ENCODE measurements at places on chromosomes 11 and 22.

DNA sequence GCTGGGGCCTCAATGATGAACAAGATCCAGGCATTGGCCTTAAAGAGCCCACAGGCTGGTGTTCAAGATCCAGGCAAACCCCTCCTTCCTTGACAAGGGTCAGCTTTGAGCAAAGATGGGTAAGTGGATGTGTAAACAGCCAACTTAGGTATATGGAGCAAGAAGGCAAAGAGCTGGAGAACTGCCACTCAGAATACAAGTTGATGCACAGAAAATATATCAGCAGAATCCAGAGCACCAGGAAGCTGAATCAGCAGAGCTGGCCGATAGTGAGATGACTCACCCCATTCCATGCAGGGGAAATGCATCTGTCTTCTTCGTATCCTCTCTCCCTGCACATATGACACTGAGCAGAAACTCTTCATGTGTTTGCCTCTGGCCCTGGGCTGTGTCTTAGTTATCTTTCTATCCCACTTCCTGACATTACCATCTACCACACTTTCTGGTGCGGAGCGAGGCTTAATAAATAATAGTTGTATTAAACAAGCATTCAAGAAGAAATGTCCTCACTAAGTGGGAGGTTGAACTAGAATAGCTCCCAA, 57.8 kb downstream of the ENDOD1 start:
- DNase-seq: peak; percentile 45

DNA sequence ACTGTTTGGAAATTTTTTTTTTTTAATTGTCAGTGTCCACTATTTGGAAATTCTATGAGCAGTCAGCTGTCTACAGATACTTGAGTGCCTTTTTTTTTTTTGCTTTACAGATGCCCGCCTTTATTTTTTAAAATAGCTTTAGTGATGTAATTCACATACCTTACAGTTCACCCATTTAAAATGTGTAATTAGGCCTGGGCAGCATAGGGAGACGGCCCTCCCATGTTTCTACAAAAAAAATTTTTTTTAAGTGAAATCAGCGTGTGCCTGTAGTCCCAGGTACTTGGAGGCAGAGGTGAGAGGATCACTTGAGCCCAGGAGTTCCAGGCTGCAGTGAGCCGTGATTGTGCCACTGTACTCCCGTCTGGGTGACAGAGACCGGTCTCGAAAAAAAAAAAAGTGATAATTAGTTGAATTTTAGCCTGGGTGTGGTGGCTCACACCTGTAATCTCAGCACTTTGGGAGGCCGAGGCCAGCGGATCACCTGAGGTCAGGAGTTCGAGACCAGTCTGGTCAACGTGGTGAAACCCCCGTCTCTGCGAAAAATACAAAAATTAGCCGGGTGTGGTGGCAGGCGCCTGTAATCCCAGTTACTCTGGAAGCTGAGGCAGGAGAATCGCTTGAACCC, 1.5 kb downstream of the ZNF143 start:
- DNase-seq: no peak

- DNase-seq: no peak
These were observed 72.8 kb downstream of the RPUSD4 start for GRCh38 chr11:126138636-126139035.

DNA sequence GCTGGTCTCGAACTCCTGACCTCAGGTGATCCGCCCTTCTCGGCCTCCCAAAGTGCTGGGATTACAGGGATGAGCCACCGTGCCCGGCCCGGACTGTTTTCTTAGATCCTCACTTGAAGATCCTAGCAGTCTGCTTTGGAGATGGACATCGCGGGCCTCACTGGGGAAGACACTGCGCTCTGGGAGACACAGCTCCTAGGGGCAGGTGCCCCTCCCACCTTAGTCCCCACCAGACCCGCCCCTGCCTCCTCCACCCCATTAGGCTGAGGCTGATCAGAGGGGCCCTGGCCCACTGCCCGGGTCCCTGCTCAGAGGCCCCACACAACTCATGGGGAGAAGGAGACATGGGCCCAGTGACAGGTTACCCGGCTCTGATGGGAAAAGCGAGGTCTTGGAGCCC, 11.3 kb upstream of the LTO1 start:
- no peak for DNase-seq

DNA sequence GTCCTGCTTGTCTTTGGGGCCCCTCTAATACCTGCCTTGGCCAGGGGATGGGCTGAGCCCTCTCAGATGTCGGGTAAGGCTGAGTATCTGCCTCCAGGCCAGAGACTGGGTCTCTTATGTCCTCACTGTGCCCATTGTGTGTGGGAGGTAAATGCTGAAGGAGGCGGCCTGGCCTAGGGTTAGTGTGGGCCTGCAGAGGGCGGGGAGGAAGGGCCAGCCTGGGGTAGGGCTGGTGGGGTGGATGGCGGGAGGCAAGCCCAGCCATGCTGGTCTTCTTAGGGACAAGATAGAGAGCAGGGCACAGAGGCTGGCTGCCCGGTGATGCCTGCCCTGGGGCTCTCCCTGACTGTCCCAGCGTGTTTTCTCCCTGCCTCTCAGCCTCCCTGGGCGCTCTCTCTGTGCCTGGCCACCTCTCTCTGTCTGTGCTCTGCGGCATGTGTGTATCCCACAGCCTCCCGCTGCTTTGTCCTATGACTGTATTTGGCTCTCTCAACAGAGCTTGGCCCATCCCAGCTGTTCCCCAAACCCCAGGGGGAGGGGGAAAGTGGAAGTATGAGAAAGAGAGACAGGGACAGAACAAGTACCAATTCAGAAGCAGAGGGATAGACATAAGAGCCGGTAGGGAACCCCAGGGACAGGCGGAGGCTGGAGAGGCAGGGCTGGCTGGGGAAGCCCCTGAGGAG, 57.0 kb downstream of the PDE2A start:
- DNase-seq: peak; percentile 69

DNA sequence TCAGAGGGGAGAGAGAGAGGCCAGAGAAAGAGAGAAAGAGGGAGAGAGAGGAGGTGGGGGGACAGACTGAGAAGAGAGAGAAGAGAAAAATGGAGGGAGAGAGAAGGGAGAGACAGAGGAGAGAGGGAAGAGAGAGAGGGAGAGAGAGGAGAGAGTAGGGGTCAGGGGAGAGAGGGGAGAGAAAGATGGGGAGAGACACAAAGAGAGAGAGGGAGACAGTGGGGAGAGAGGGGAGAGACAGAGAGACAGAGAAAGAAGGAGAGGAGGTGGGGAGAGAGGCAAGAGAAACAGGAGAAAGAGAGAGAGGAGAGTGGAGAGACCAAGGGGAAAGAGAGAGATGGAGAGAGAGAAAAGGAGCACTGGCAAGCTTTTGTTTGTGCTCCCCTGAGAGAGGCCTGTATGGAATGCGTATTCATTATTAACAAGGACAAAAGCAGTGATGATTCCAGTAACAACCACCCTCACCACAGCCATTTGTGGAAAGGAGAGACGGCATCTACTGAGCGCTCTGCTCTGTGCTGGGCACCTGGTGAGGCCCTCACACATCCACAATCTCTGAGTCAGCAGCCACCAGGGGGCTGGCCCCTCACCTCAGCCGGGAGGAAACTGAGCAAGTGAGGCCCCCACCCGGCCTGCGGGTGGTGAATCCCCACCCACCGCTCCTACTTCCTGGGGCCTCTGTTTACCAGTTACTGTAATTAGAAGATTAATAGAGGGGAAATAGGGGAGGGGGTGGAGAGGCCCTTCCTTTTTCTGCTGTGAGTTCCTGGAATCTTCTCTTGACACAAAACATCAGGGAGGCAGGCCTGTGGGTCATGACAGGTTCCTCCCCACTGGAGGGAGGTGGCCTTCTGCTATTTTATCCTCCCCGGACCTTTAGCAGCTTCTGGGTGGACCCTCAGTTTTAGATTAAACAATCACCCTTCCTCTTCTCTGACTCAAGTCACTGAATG, 14.6 kb upstream of the MIAT start:
- no peak for DNase-seq

- no peak for DNase-seq
These were observed 26.8 kb upstream of the JAM3 start for GRCh38 chr11:134041791-134042696.

DNA sequence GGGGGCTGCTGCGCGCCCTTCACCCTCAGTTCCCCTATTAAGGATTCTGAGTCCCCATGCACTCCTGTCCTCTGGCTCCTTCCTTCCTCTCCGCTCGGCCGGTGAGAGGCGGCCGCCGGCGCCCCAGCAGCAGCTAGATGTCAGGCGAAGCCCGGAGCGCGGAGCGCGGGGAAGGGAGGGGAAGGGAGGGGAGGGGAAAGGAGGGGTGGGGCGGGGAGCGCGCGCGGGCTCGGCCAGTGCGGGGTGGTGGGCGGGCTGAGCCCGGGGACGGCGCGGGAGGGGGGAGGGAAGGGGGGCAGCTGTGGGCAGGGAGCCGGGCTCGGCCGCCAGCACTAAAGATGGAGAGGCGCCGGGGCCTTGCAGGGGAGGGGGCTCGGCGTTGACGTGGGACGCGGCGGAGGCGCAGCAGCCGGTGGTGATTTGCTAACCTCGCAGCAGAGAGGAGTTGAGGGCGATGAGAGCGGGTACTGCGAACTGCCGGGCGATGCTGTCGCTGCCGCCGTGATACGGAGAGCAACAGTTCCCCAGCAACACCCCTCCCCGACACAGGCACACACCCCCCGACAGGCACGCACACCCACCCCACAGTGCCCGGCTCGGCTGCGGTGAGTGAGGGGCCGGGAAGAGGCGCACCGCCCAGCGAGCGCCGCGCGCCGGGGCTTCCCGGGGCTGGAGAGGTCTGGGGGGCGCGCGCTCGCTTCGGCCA, at the start of gene ZBTB16:
Gene ZBTB16, plus strand, starts transcription at position 434 of the 706 bp plus-strand sequence. CDS start 3,590 bp downstream, outside the sequence.
- peak; percentile 93 for DNase-seq

DNA sequence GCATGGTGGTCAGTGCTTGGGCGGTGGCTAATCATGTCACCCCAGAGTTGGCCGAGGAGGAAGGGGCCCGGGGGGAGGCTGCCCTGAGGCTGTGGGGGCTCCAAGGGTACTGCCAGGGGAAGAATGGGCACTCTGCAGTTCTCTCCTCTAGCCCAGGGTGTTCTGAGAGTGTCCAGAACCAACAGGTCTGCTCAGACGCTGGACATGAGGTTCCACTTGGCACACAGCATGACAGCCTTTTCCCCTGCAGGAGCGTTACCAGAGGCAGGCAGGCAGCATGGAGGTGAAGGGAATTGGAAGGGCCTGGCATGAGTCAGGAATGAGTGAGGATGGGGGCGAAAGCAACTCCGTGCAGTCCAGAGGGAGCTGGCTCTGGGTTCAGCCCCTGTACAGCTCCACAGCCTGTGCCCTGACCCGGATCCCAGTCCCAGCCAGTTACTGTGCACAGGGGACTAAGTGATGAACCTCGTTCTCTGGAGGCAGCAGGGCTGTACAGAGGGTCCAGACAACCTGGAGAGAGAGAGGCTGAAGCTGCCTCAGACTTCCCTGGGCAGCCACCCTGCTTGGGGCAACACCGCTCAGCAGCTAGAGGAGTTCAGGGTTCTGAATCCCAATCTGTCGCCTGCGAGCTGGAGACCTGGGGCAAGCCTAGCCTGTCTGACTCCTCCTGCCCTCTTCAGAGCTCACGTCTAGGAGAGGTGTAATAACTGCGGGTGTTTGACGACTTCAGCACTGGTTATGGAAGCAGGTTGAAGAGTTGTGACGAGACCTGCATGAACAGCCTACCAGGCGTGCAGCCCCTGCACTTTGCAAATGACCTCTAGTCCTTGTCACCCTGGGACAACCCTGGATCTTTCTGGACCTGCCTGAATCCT, 14.7 kb upstream of the TUB start:
- no peak for DNase-seq
